ENCODE measurements at places on chromosomes 12 and 14.

DNA sequence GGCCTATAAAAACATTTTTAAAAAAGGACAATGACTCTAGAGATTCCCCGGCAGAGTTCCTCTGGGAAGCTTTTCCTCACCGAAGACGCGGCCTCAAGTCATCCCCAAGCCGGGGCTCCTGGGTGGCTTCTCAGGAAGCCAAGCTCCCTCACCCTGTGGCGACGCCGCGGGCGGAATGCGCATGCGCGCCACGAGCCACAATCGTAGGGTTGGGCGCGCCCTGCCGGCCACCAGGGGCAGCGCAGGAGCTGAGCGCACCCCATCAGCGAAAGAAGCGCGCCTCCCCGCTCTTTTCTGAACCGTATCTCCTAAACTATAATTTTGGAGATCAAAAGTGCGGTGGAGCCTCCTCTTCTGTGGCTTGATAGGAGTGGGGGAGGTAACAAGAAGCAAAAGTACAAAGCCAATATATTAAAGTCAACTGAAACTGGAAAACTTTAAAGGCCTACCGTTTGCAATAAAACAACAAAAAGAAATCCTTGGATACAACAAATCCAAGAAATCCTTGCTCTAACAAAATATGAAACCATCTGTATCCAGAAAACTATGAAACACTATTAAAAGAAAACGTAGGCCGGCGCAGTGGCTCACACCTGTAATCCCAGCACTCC lies 17.4 kb upstream of the CHFR start:
- peak; percentile 25 for DNase-seq

DNA sequence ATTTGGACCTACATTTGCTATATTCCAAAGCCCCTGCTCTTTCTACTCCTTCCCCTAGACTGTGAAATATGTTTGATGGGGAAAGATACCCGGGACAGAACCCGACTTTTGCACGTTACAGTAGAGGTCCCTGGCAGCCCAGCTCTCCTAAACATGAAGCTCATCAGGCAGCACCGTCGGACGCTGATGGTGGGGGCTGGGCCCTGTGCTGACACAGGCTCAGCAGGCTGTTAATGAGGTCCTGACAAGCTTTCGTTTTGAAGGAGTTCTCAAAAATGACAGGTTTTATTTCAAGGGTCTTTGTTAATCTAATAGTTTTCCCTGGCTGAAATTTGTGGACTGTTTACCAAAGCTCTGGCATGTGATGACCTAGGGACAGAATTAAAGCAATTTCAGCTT lies 102.3 kb downstream of the SLC25A47 start:
- no peak for DNase-seq

DNA sequence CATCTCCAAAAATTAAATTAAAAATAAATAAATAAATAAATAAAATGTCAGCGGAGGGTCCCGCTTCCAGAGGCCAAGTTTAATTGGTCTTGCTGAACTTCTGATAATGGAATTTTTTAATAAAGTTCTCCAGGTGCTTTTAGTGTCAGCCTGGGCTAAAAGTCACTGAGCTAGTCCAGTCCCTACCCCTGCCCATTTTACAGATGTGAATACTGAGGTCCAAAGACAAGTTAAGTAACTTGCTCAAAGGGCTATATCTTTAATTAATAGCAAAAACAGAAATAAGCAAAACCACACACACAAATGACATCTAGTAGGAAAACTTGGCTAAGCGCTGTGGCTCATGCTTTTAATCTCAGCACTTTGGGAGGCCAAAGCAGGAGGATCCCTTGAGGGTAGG lies 5.6 kb upstream of the RFC5 start:
- no peak for DNase-seq

- DNase-seq: no peak
Observed at GRCh38 chr14:54711812-54712464, 145.0 kb downstream of the SAMD4A start.

- no peak for DNase-seq
Observed at GRCh38 chr12:19127270-19127669, 2.3 kb upstream of the PLEKHA5 start.

GRCh38 chr14:100767003-100767787 lies 40.5 kb downstream of the DLK1 start:
- DNase-seq: no peak

DNA sequence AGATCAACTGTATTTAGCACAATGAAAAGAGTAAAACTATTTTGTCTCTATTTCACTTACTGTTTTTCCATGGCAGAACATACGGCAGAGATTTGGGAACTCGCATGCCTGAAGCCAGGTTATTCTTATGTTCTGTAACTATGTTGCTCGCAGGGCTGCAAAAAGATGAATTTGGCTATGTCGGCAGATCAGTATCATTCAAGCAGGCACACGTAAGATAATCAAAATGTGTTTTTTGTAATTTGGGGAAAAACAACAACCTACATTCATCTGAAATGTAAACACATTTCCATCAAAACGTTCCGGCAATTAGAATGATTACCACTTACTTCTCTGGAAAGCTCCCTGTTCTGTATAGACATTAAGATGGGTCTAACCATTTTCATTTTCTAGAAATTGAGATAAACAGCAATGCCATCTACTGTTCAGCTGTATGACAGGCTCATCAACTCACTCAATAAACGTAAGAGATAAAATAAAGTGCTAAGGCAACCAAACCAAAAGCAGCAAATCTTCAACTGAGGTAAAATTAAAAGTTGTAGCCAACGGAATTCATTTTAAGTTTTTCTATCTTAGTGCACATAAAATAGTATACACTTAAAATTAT lies 13.0 kb downstream of the GTSF1 start:
- no peak for DNase-seq

GRCh38 chr12:54154681-54155186 lies 34.1 kb downstream of the SMUG1 start:
- no peak for DNase-seq

DNA sequence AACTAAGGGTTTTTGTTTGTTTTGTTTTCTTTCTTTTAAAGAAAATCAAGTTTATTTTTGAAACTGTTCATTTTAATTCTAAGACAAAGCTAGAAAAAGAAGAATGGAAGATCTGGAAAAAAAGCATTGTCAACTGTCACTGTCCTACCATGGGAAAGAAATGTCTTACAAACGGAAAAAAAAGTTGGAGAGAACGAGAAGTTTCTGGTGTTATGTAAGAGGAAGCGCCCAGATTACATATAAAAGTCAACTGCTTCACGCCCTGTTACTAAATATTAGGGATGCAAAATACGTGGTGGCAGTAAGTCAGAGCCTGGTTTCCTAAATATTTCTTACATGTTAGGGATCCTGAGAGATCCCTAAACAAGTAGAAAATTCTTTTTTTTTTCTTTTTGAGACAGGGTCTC lies 14.3 kb upstream of the FBXL14 start:
- no peak for DNase-seq

GRCh38 chr12:46555406-46555852 lies 182.9 kb upstream of the SLC38A2 start:
- no peak for DNase-seq

DNA sequence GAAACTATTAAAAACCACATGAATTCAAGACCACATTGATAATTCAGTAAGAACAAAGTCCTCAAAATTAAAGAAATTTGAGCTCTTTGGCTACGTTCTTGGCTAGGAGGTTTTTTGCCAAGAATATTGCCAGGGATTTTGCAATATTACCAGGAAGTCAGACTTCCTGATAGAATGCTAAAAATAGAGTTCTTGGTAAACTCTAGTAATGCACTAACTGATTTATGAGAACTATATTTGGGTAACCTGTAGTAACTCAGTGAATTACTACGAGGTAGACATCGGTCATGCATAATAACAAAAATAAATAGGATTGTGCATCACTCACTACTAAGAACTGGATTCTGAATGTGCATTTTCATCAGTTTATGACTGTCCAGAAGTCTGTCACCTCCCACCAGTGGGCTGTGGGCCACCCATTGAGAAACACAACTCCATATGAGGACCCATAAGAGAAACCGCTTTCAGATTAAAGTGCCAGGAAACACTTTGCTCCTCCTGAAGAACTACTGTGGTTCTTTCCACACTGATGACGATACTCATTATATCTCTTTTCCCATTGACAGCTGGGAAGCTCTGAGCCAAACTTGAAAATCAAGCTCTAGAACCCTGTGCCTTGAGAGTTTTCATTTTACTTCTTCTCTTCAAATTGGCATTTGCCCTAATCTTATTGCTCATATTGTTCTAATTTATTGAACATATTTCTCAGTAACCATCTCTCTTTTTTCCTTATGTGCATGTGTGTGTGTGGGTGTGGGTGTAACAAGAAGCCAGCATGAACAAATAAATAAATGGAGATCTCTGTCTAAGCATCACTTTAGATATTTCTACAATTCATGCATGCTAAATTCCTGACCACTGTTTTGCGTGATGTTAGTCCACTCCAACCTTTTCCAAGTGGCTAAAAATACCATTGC lies 116.6 kb downstream of the BCL11B start:
- no peak for DNase-seq

DNA sequence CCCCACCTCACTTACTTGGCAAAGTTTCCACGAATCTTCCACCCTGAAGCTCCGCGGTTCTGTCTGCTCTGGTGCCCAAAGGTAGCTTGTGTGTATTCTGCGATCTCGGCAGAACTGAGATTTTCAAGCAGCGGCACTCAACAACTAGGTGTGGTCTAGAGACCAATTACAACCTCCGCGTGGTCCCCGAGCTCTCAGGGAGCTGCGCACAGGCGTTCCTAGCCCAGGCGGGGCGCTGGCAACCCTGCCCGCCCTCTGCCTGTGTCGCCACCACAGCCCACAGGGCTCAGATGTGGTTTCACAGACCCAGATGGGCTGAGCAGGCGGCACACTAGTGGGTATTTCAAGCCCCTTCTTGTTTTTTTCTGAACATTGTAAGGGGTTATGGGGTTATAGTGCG lies 1.5 kb upstream of the DIABLO start:
- DNase-seq: no peak

Measured in GM19239 (cell line).